ENCODE measurements at places on chromosomes 5 and 9.

DNA sequence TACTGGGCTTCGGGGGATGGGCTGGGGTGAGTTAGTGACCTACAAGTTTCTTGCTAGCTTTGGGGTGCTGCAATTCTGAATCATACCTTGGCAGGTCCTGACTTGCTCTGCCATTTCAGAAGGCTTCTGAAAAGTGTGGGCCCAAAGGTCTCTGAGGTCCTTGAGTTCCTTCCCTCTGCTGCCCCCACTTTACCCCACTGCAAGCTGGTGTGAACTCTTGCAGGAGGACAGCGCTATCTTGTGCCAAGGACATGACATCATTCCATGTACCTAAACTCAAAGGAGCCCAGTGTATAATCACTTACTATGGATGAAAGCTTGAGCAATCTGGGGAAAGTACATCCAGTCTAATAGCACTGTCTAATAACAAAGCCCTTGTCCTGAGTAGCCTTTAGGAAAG is 157.4 kb downstream of the RMI1 start:
- DNase-seq: no peak

GRCh38 chr9:83505282-83505681 is 32.9 kb downstream of the FRMD3 start:
- no peak for DNase-seq

- DNase-seq: no peak
Observed at GRCh38 chr9:105021917-105022316, 94.0 kb upstream of the ABCA1 start.

DNA sequence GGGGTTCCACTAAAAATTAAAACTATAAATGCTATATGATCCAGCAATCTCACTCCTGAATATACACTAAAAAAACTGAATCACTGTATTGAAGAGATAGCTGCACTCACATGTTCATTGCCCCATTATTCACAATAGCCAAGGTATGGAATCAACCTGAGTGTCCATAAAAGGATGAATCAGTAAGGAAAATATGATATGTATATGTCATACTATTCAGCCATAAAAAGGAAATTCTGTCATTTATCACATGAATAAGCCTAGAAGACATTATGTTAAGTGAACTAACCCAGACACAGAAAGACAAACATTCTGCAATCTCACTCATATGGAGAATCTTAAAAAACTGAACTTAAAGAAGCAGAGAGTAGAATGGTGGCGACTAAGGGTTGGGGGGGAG is 1376.2 kb upstream of the CDH9 start:
- no peak for DNase-seq
